Central memory CD4-positive, alpha-beta T cell (primary cell): ENCODE measurements at places on chromosomes 4 and X.

- DNase-seq = no peak
Measured at GRCh38 chrX:103373581-103373980, 2.8 kb upstream of the BEX3 start.

DNA sequence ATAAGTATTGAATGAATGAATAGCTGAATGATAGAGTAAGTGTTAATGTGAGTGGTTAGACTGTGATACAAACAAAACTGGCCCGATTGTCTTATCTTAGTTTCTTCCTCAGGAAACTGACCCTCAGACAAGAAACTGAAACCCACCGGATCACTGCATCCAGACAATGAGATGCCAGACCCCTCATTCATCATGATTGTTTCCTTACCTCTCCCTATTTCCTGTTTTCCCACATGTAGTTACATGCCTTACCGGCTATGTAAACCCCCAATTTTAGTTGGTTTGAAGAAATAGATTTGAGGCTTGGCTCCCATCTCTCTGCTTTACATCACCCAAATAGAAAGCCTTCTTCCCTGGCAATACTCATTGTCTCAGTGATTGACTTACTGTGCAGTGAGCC lies 218.9 kb upstream of the PPP1R2C start:
- no peak for DNase-seq

DNA sequence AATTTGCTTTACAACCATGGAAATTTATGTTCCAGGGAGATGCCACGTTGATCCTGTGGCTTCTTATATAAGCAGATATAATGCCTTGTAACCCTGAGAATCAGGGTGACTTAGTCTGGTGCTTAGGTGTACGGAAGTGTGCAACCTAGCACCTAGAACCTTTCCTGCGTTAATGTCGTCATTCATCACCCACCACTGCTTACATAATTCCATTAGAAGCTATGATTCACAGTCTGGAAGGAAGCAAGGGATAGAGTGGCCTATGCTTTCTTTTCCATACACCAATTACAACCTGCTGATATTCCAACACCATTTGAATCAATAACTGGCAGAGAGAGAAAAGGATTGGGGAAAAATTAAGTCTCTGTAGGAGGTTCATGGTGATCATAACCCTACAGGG lies 17.3 kb upstream of the CXCL8 start:
- no peak for DNase-seq

DNA sequence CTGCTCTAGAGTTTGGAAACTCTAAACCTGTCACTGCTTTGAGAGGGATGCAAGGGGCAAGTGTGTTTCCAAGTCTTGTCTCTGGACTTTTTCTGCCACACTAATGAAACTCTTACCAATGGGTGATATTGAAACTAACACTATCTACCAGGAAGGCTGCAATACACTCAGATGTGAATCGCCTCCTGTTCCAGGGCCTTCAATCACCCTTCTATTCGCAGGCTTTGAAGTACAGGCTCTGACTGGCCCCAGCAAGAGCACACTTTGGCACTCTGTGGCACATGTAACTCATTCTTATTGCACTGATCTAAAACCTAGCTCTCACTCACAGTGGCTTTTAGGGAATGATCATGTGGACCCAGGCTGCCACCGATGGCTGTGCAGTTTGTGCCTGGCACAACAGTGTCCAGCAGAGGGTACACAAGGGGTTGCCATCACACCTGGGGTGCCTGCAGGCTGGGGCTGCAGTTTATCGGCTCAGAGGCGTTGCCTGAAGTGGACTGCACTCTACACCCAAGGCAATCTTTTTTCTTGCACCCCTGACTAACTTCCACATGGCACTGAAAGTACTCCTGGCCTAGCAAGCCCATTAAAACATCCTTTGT lies 210.8 kb downstream of the MGST2 start:
- no peak for DNase-seq

GRCh38 chr4:1802720-1803522 lies 9.8 kb downstream of the FGFR3 start:
- no peak for DNase-seq

DNA sequence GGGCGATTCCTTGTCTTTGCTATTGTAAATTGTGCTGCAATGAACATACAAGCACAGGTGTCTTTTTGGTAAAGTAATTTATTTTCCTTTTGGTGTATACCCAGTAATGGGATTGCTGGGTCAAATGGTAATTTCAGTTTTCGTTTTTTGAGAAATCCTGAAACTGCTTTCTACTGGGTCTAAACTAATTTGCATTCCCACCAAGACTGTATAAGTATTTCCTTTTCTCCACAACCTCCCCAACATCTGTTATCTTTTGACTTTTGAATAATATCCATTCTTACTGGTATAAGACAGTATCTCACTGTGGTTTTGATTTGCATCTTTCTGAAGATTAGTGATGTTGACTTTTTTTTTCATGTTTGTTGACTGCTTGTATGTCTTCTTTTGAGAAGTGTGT lies 2506.0 kb downstream of the PCDH7 start:
- no peak for DNase-seq

DNA sequence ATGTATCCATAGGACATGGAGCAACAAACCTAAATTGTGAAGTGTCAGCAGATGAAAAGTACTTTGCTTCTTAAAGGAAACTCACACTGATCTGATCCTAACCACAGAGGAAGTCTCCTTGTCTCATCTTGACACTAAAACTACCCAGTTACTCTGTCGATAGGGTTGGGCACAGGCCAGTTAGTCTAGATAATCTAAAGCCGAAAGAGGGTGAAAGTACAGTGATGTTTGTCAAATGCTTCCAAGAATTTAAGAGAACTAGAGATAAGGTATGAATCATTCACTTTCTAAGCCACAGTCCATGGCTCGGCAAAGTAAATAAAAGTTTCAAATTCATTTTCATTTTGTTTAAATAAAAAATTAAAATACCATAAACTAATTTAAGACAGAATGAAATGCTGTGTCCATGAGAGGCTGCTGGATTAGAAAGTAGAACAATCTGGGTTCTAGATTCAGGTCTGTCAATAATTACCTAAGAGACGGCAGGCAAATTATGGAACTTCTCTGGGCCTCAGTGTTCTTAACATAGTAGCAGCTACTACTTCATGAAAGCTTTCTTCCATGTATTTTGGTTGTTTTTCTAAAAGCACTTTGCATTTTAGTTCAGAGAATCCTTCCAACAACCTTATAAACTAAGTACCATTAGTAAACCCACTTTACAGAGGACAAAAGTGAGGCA lies 176.7 kb downstream of the LDB2 start:
- DNase-seq = no peak
